Fibroblast of lung (primary cell): ENCODE measurements at places on chromosomes 2 and 18. TPM values are rescaled to one million over a fixed set of nuclear protein-coding genes. Genes with fewer than 3 reads are reported as not detected.

DNA sequence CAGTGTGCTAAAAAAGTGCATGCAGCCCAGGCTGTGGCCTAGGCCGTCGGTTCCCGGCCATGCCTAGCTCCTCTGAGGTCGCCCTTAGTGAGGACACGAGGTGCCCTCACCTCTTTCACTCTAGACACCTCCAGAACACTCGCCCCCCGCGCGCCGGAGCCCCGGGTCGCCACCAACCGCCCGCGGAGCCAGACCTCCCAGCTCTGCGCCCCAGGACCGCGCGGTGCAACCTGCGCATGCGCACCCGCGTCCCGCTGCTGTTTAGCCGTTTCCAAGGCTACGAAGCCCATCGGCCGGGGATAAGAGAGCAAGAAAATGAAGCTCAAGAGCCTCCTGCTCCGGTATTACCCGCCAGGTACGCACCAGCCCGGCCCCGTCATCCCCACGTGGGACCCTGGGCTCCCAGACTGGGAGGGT, at the start of gene DAW1:
Gene DAW1, plus strand, starts transcription at position 257 of the 417 bp plus-strand sequence. Its CDS starts 59 bp downstream, at position 316.
- peaks cover 4% of the 10 kb centered on the region for H3K4me1 ChIP-seq
- no peaks in the 10 kb centered on the region for H3K36me3 ChIP-seq
- DNase-seq: peak; percentile 65
- peak within 1 kb of the TSS; percentile 47 for H3K27ac ChIP-seq
- H3K27me3 ChIP-seq: no peaks in the 10 kb centered on the region
- peak within 1 kb of the TSS; percentile 51 for H3K4me3 ChIP-seq

DNA sequence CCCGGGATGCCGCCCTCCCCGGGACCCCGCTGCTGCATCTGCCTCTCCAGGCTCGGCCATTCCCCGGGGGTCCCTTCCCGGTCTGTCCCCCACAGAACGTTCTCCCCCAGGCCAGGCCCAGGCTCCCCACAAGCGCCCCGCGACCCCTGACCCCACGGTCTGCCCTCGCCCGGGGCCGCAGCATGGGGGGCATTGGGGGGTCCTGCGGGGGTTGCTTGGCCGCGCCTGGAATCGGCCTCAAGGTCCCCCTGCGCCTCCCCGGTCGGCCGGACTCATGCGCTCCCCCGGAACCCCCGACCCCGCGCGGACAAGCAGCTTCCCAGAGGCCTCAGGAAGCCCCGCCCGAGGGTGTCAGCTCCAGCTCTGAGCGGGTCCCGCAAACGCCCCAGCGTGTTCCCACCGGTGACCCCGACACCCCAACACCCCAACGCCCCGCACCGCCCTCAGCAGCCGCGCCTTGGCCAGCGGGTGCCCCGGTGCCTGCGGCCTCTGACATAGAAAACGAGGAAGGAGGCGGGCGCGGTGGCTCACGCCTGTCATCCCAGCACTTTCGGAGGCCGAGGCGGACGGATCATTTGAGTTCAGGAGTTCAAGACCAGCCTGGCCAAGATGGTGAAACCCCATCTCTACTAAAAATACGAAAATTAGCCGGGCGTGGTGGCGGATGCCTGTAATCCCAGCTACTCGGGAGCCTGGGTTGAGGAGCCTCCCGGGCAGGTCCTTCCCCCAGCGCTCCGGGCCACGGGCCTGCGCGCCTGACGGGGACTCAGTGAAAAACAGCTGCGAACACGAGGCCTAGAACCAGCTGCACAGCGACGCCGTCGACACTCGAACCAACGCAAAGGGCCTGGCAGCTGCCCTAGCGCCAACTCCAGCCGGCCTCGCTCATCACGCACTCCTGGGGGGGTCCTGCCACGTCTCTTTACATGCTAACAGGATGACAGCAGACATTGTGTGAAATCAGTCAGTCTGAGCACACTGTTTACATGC, 61.8 kb upstream of the CTDP1 start:
- no peaks in the 10 kb centered on the region for H3K27me3 ChIP-seq
- no peaks in the 10 kb centered on the region for H3K4me1 ChIP-seq
- H3K4me3 ChIP-seq: no peak overlapping the region
- H3K27ac ChIP-seq: no peak overlapping the region

DNA sequence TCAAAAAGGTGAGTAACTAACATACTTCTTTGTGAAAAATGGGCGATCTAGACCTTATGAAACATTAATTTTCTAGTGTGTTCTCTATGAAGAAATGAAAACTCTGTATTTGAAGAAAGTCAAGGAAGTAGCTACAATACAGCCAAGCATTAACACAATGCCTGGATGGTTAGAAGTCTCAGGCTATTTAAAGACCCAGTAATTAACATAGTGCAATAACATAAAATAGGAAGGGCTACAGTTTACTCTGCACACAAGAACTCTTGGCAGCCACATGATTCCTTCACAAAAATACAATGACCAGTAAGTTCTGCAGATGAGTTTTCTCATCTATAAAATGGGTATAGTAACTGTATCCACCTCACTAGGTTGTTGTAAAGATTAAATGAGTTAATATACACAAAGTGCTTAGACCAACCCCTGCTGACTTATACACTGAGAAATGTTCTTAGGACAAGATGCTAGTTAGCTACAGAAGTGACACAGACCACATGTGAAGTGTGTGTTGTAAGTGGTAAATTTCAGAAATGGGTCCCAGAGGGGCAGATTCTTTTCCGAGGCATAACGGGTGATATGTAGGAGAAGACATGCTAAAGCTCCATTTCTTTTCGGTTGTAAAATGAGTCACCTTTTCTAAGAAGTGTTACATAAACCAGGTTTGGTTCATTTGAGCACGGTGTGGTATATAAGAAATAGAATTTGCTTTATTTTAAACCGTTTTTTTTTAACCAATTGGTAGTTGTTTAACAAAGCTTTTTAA, 61.8 kb downstream of the CXCR4 start:
- no peak overlapping the region for H3K4me3 ChIP-seq
- DNase-seq: no peak
- H3K27ac ChIP-seq: no peak overlapping the region

- H3K27me3 ChIP-seq: no peaks in the 10 kb centered on the region
- H3K4me3 ChIP-seq: no peak overlapping the region
- peak overlapping the region; percentile 36 for H3K27ac ChIP-seq
- peak; percentile 90 for DNase-seq
These were observed 4.7 kb upstream of the HPCAL1 start for GRCh38 chr2:10297959-10298531.

GRCh38 chr2:69689466-69689865, 45.9 kb upstream of the AAK1 start:
- no peak for DNase-seq
- H3K36me3 ChIP-seq: no peaks in the 10 kb centered on the region
- no peak overlapping the region for H3K4me3 ChIP-seq
- no peaks in the 10 kb centered on the region for H3K27me3 ChIP-seq

DNA sequence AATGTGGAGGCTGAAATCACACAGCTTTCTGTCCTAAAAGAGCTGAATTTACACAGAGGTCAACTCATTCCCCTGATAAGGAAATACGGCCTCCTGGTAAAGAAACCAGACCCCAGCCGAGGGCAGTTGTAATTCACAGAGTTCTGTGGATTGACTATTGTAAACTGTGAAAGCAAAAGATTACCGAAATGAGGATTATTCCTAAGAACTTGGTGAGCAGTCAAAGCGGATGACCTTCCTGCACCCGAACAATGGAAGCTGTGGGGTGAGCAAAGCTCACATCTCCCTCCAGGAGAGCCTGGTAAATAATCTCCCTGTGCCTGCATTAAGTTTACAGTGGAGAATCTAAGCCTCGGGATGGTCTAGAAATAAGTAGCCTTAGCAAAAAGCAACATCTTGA, 138.2 kb upstream of the PXDN start:
- no peak overlapping the region for H3K4me3 ChIP-seq
- no peak overlapping the region for H3K27ac ChIP-seq
- no peak for DNase-seq
- no peaks in the 10 kb centered on the region for H3K4me1 ChIP-seq
- H3K36me3 ChIP-seq: no peaks in the 10 kb centered on the region
- no peaks in the 10 kb centered on the region for H3K27me3 ChIP-seq

DNA sequence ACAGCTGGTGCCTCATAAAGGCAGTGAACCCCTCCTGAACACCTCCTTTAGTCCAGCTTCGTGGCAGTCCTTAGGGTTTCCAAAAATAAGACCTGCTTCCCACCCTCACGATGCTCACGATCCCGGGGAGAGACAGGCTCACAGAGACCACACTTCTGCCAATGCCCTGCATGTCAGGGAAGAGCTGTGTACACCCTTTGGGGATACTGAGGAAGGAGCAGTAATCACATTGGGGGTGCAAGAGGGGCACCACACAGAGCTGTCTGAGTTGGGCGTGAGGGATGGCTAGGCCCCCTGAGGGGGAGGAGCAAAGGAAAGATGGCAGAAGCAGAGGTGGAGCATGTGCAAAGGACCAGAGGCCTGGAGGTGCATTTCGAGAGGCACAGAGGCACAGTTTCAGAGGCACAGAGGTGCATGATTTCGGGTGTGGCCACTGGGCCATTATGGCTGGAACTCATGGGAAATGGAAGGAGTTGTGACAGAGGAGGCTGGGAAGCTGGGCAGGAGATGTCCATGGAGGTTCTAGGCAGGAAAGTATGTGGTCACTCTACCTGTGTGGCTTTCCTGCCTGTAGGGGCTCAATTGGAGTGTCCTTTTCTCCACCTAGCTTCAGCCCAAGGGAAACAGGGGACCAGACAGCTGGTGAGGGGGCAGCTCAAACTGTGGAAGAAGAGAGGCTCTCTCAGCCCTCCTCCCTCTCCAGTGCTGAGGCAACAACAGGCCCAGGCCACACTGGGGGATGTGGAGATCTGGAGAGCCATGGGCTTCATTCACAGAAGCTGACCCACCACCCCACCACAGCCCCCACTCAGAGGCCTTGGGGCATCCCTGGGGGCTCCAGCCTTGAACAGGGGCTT, 115.9 kb downstream of the CAPN13 start:
- no peak for DNase-seq
- H3K27me3 ChIP-seq: no peaks in the 10 kb centered on the region
- H3K36me3 ChIP-seq: no peaks in the 10 kb centered on the region
- H3K4me1 ChIP-seq: no peaks in the 10 kb centered on the region

- H3K4me1 ChIP-seq: no peaks in the 10 kb centered on the region
- H3K27me3 ChIP-seq: no peaks in the 10 kb centered on the region
- no peaks in the 10 kb centered on the region for H3K36me3 ChIP-seq
- H3K27ac ChIP-seq: no peak overlapping the region
- DNase-seq: peak; percentile 43
- no peak overlapping the region for H3K4me3 ChIP-seq
These were observed 34.1 kb upstream of the SLC39A10 start for GRCh38 chr2:195622966-195623365.

Gene GAREM2
- 0.66 and 0.77 TPM in 2 replicates for total RNA-seq

Gene GPAT2
- 2.8 and 3.9 TPM in 2 replicates for total RNA-seq

Gene ASTL
- total RNA-seq: not detected in 2 replicates

Gene VWC2L
- total RNA-seq: not detected in 2 replicates

Gene TAF4B
- 2.0 and 2.6 TPM in 2 replicates for total RNA-seq

Gene MC5R
- total RNA-seq: not detected in 2 replicates

Gene SPP2
- total RNA-seq: not detected in 2 replicates

Gene STEAP3
- 9.8 and 13.7 TPM in 2 replicates for total RNA-seq

Gene MALL
- 3.1 and 3.3 TPM in 2 replicates for total RNA-seq

Gene BMP10
- not detected in 2 replicates for total RNA-seq
